RPMI7951 (cell line): ENCODE measurements at places on chromosomes 13 and 19.

DNA sequence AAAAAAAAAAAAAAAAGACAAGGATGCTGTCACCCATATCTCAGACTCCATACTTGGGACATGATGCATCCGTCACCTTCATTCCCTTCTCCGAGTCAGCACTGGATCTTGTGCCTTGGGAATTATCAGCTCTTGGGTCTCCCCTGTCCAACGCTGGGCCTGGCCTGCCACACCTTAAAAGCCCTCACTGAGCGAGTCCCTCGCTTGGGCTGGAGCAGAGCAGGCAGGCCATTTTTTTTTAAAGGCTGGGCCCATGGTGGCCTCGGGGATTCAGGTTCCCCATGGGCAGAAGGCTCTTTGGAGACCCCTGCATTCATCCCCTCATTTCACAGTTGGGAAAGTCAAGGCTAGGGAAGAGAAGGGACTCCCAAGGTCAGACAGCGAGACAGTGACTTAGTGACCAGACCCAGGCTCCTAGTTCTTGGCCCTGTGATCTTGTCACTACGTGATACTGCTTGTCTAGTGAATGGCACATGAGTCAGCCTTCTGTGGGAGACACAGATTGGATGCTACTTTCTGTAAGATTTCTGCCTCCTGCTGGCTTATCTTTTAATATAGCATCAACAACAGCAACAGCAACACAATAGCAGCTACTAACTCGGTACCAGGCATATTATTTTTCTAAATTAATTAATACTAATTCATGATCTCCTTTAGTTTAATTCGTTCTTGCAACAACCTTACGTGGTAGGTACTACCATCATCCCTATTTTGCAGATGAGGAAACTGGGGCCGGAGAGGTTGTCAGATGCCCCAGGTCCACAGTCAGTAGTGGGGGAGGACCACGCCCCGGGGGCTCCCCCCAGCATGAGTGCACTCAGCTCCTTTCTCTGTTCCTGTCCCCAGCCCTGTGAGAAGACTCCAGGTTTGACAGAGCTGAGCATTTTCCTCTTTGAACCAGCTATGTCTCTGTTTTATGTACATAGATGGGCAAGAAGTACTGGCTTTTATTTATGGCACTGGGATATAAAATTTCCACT lies 27.4 kb upstream of the ZNF536 start:
- DNase-seq = peak; percentile 6

DNA sequence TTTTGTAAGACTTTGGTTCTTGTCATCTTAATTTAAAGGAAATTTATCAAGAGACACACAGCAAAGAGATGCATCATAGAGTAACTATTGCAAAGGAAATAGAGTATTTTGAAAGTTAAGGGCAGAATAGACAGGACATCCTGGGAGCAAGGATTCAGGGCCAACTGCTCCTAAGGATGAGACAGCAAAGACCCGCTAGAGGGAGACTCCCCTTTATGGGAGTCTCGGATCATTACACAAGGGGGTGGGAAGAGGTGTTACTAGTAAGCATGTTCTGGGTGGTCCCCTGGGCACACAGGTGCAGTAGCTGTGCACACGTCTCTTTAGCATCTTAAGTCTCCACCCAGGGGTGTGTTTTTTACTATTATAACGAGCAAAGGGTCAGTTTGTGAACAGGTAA lies 9.6 kb downstream of the ZSCAN5C start:
- DNase-seq = no peak

- peak; percentile 40 for DNase-seq
Observed at GRCh38 chr13:31885994-31886393, 145.6 kb upstream of the FRY start.

DNA sequence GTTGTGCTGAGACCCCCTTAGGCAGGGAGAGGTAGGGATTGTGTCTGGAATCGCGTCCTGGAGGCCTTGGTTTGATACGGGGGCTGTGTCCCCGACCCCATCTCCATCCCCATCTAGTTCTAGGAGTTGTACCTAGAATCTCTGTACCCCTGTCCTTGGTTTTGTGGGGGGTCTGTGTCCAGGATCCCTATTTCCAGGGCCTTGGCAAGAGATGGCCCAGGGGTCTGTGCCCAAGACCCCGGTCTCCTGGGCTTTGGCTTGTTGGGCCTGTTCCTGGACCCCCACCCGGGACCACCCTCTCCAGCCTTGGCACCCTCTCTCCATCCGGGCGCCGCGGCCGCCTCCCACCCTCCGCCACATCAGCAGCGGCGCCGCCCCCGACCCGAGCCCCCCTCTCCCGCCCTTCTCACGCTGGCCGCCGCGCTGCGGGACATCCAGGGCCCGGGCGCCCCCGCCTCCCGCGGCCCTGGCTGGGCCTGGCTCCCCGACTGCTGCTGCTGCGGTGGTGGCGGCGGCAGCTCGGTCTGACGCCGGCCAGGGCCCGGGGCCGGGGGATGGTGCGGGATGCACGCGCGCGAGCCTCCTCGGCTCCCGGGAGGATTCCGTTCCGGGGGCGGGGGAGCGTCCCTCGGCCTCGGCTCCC lies at the start of gene NUMBL:
NUMBL (minus strand) TSS at position 602 of the 643 bp plus-strand sequence; CDS start at position 434, 168 bp downstream.
- DNase-seq = no peak

DNA sequence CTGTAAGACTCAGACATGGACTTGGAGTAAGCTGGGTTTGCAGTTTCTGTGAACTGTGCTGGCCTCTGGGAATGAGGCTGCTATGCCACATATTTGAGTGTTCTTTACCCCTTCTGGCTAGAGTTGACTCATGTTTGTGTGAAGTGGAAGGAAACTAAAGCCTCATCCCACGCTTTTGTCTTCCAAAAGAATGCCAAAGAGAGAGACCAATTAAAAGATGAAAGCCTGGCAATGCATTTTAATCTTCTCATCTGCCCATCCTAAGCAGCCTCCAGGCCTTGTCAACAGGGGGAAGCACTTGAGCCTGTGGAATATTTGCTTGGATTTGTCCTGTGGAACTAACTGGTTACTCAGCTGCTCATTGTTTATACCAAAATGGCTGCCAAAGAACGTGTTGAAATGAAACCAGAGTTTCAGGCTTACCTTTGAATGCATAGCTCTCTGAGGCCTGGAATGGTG lies 49.1 kb downstream of the LMO7 start:
- DNase-seq = peak; percentile 96

DNA sequence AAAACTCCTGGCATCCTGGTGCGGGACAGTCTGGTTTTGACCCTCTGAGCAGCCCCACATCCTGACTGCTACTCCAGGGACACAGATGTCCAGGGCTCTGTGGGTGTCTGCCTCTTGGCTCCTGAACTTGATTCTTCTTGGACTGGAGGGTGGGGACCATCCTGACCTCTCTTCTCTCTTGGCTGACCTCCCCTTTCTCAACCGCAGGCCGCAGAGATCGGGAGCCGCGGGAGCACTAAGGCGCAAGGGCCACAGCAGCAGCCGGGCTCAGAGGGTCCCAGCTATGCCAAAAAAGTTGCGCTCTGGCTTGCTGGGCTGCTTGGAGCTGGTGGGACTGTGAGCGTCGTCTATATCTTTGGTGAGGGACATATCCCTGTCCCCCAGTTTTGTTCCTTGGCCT lies 1.0 kb downstream of the TIMM50 start:
- no peak for DNase-seq

- no peak for DNase-seq
Observed at GRCh38 chr19:28687296-28687695, 525.7 kb downstream of the UQCRFS1 start.

DNA sequence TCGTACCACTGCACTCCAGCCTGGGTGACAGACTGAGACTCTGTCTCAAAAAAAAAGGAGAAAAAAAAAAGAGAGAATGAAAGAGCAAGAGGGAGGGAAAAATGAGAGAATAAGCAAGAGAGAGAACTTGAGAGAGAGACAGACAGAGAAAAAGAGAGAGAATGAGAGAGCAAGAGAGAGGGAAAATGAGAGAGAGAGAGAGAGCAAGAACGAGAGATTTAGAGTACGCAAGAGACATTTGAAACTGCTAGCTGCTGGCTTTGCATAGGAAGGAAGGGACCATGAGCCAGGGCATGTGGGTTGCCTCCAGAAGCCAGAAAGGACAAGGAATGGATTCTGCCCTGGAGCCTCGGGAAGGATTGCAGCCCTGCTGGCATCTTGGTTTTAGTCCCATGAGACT lies 9.6 kb upstream of the ADGRE1 start:
- no peak for DNase-seq

GRCh38 chr19:4597975-4598671 lies 38.6 kb upstream of the SEMA6B start:
- peak; percentile 24 for DNase-seq

GRCh38 chr19:32200312-32201038 lies 144.9 kb upstream of the ZNF507 start:
- DNase-seq = no peak

- peak; percentile 87 for DNase-seq
Observed at GRCh38 chr19:18776288-18776594, 14.9 kb downstream of the COMP start.

- DNase-seq = no peak
Observed at GRCh38 chr13:110789871-110790270, 76.4 kb downstream of the ING1 start.

- DNase-seq = no peak
Observed at GRCh38 chr19:5914946-5915781, 1.1 kb downstream of the CAPS start.

- no peak for DNase-seq
Observed at GRCh38 chr13:37870489-37870845, 895 bp upstream of the TRPC4 start.

- DNase-seq = peak; percentile 64
Observed at GRCh38 chr19:44943801-44944249, 1.8 kb downstream of the APOC4 start.

- peak; percentile 42 for DNase-seq
Observed at GRCh38 chr19:1122972-1123363, 19.2 kb downstream of the GPX4 start.

DNA sequence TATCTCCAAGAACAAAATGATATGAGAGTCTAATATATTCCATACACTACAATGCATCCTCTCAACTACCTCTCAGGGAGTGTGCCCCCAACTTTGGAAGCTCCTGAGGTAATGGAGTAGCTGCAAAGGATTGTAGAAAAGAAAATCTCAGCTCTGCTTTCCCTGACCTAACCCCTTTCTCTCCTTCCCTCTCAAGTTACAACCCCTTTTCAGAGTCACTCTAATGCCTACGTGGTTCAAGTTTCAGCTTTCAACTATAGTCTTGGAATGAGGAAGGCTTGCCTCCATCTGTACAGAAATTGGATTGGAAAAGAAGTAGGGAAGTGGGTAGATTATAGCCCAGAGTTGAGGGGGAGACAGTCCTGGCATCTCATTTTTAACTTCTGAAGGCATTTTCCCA lies 256.0 kb downstream of the PCDH9 start:
- DNase-seq = no peak

DNA sequence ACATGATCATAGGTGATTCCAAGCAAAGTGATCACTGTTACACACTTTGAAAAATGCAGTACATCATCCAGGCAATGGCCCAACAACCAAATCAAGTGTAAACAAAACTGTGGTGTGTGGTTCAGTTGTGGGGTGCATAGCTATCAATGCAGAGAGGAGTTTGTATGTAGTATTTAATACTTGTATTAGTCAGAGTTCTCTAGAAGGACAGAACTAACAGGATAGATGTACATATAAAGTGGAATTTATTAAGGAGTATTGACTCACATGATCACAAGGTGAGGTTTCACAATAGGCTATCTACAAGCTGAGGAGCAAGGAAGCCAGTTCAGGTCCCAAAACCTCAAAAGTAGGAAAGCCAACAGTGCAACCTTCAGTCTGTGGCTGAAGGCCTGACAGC lies 249.3 kb upstream of the HTR2A start:
- DNase-seq = no peak

- DNase-seq = peak; percentile 96
Observed at GRCh38 chr19:21358768-21359451, at the start of gene ZNF738. ZNF738 (plus strand) TSS chr19:21359000; CDS start chr19:21359141, 141 bp downstream.

- no peak for DNase-seq
Observed at GRCh38 chr19:47405854-47406417, 13.4 kb downstream of the MEIS3 start.

DNA sequence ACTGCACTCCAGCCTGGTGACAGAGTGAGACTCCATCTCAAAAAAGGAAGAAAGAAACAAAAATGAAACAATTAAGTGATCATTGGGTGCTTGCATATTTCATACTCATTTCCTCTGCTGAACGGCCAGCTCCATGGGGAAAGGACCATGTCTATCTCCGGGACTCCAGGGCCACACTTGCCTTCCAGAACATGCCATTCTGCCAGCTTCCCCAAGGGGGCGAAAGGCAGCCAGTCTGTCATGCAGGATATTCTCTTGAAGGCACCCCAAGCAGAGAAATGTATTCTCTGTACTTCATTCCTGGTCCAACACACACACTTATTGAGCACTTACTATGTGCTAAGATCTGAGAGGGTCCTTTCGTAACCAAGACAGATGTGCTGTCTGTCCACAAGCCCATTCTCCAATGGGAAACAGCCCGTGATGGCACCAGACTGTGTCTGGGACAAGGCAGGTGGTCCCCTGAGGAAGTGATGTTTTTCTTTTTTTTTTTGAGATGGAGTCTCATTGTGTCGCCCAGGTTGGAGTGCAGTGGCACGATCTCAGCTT lies 10.2 kb upstream of the CARM1 start:
- peak; percentile 35 for DNase-seq

DNA sequence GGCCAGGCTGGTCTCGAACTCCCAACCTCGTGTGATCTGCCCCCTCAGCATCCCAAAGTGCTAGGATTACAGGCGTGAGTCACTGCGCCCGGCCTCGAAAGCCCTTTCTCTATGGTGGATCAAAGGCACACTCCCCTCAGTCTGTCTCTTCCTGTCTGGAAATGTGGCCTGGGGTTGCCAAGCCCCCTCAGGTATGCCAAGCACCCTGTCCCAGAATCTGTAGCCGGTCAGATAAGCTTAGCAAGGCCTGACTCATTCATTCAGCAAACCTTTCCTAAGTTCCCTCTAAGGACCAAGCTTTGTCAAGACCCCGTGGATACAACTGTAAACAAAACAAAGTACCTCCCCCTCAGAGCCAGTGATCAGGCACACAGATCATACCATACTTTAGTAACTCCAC lies 14.1 kb downstream of the NUCB1 start:
- no peak for DNase-seq

DNA sequence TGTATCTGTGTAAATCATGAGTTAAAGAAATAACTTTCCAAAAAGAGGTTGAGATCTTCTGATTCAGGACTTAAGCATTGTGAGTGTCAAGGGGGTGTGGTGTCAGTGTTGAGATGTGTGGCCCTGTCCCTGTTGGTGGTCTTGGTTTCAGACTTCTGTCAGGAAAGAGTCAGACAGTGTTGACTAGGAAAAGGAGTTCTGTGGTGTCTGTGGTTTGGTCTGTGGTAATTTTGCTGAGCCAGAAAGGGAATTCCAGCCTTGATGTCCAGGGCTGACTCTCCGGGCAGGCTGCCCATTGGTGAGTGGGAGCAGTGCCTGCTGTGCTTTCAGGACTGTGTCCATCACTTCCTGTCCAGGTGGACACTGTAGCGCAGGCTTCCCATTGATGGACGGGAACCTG lies 39.8 kb upstream of the IGFL4 start:
- peak; percentile 98 for DNase-seq

DNA sequence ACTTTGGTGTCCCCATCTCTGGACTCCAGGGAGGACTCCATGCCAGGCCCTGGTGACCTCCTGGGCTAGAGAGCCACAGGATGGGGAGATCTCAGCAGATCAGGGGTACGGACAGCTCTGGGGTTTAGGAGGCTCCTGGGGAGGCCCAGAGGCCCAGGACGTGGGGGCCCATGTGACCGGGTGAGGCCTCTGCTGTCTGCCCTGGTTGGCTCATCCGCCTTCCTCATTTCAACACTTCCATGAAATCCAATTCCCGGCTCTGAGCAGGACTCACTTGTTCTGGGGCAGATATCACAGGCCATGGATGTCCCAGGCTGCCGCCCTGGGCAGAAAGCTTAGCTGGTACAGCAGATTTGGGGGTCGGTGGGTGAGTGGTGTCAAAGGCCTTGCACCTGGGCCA lies 1.1 kb upstream of the PRAM1 start:
- DNase-seq = no peak
